ENCODE measurements at places on chromosomes 6 and 20.

GRCh38 chr6:107318100-107318736 lies 141.1 kb downstream of the PDSS2 start:
- DNase-seq = peak; percentile 6

- no peak for DNase-seq
These were observed 225.3 kb upstream of the CST7 start for GRCh38 chr20:24723647-24724352.

- DNase-seq = peak; percentile 83
These were observed 398 bp downstream of the ZBTB2 start for GRCh38 chr6:151390851-151391470.

DNA sequence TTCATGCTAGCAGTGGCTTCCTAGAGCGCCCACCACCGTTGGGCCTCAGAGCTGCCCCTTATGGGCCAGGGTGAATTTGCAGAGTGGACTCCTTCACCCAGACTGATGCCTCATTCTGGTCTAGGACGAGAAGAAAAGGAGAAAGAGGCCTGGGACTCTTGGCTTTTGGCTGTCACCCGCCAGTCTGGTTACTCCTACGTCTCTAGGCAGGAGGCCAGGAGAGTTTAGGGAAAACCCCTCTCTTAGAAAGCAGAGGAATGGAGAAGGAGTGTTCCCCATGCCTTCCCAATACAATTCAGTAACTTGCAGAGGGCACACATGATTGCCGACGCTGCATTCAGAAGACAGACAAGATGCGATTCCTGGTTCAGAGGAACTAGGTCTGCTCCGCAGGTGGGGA lies 70.1 kb downstream of the CDC5L start:
- DNase-seq = no peak

DNA sequence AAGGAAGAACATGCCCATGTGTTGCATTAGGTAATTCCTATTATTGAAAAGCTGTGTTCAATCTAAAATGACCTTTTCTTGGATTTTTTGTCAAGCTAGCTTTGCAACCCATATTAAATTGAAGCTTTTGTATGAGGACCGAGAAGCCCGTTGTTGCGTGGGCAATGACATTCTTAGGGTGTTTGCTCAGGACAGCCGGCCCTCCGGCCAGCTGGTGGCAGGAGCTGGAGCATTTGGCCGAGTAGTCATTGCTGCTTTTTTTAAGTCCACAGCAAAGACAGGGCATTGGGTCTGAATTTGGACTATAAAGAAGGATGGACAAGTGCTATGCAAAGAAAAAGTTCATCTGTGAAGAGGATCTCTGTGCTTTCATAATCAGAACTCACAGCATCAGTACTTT lies 365.8 kb downstream of the SAMD5 start:
- DNase-seq = no peak

DNA sequence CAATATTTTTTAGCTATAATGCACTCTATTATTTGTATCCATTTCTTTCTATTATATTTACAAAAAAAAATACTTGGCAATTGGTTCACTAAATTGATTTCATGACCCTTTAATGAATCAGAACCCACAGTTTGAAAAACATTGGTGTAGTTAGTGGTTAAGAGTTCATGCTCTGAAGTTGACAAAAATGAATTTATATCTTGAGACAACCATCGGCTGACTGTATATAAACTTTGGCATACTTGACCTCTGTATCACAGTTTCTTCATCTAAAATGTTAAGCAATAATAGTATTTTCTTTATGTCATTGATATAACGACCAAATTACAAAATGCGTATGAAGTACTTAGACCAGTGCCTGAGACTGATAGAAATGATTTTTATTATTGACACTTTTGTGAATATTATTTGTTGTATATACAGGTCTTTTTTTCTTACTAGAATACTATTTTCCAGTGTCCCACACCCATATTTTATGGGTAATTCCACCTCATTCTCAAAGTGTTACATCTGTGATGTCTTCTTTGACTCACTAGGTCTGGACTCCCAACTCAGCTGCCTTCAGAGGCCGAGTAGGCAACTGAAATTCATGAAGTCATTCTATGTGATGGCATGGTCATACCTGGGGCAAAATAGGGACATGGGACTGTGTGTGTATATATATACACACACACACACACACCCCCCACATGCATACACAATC lies 459.2 kb downstream of the RFPL4B start:
- no peak for DNase-seq

DNA sequence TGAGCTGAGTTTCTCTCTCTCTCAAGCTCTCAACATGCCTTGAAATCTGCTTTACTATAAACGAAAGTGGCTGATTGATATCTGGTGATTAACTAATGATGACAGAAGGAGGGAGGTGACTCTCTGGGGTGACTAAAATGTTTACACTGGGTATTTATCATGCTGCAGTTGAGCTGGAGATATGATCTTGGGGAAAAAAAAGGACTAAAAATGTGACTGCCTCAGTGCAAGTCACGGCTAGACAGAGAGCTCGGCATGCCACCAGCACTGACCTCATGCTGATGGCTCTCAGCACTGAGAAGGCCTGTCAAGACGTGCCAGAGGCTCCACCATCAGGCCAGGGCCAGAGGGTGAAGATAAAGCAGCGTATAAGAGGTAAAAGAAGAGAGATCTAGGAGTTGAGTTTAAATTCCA lies 103.1 kb upstream of the SPACA1 start:
- no peak for DNase-seq

DNA sequence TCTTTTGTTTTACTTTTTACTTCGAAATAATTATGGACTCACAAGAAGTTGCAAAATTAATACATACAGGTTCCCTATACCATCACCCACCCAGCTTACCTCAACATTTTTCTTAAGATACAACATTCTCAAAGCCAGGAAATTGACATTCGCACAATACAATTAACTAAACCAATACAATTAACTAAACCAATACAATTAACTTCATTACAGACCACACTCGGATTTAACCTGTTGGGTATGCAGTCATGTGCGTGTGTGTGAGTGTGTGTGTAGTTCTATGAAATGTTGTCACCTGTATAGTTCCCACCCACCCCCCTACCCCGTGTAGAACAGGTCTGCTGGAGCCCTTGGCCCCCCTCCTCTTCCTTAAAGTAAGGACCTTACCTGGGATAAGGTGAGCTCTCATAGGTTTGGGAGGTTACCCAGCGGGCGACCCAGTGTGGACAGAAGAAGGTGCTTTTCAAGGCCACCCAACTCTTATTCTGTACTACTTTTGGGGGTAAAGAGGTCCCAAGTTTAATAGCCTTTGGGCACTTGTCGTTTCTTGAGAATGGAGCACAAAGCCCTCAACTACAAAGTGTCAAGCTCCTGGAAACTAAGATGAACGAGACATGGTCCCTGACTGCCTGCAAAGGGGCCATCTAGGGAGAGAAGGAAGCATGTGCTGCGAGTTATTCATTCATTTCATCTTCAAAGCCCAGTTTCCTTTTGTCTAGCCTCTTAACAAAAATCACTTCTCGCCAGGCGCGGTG lies 544 bp upstream of the STK38 start:
- peak; percentile 7 for DNase-seq

- no peak for DNase-seq
These were observed 135.1 kb downstream of the SAMD5 start for GRCh38 chr6:147643341-147644200.

DNA sequence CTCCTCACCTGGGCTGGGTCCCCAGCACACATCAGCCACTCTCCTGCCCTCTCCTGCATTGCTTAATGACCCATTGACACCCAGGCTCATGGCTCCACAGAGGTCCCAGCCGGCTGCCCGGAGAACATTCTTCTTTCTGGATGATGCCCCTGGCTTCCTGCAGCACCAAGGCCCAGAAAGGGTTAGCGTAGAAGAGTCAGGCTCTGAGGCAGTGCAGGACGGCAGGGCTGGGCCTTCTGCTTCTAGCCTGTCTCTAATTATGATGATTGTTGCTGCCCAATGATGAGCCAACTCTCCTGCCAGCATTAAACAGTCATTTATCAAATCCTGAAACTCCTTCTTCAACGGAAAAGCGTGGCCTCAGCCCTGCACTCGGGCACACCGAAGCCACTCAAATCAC lies 66.4 kb downstream of the ZNF217 start:
- DNase-seq = no peak

All from activated CD4-positive, alpha-beta T cell treated with anti-CD3 and anti-CD28 coated beads for 4 hours (primary cell).